T1000 (cell line): ENCODE measurements at places on chromosomes 12 and 14.

- no peak for DNase-seq
Measured at GRCh38 chr12:131065801-131066200, 112.1 kb downstream of the ADGRD1 start.

- DNase-seq = no peak
Measured at GRCh38 chr12:126734710-126735109, 1532.3 kb upstream of the TMEM132C start.

GRCh38 chr14:51474854-51475253, 176.9 kb upstream of the FRMD6 start:
- DNase-seq = no peak

DNA sequence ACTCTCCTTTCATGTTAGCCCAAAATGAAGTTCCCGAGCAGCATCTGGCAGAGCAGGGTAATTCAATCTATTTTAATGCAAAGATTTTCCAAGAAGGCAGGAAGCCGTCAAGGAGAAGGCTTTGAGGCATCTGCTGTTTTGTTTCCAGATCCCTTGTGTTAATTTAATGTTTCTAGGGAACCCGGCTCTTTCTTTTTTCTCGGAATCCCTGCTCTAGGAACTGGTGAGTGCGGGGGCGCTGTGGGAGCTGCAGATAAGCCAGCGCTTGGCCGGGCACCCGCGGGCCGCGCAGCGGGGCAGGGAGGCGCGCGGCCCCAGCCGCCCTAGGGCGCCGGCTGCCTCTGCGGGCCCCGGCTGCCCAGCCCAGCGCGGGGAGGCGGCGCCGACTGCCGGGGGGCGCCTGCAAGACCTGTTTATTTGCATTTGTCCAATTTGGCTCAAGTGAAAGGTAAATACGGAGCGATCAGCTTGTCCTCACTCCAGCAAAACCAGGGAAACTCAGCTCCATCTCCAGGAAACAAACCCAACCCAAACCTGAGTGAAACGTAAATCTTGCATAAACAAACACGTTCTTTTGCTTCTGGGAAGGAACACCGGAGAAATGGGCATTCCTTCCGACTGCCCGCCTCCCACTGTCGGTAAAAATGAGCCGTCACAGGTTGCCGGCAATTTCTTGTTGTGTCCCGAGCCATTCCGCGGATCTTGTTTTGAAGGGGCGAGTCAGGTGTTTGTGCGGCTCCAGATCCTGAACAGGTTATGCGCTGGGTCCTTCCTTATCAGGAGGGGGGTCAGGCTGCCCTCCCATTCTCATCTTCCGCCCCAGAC, 65.1 kb downstream of the CRADD start:
- peak; percentile 95 for DNase-seq
